SK-N-SH (cell line): ENCODE measurements at places on chromosomes 7 and 10.

DNA sequence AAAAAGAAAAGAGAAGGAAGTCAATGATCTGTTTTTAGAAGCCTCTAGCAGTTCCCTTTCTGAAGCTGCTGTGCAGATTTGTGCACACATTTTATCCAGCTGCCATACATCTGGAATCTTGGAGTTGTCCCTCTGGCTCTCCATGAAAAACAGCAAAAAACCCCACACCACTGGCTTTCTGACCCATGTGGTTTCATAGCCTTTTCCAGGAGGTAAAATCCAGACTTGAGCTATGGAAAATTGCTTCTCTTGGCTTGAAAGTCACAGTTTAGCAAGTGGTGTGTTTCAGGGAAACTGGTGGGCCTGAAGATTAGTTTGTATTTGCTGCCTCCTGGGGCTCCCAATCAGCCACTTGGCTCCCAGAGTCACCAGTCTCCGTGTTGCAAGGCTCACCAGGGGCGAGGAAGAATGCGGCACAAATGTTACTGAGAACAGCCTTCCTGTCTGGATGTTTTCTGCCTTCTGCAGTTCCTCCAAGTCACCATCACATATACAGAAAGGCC, 50.1 kb upstream of the ADRB1 start:
- no peak for DNase-seq
- H3K4me1 ChIP-seq, result no peaks in the 10 kb centered on the region
- H3K27me3 ChIP-seq, result no peaks in the 10 kb centered on the region; the same call in 1 of the 2 replicates
- H3K4me3 ChIP-seq, result no peak overlapping the region
- H3K27ac ChIP-seq, result no peak overlapping the region

DNA sequence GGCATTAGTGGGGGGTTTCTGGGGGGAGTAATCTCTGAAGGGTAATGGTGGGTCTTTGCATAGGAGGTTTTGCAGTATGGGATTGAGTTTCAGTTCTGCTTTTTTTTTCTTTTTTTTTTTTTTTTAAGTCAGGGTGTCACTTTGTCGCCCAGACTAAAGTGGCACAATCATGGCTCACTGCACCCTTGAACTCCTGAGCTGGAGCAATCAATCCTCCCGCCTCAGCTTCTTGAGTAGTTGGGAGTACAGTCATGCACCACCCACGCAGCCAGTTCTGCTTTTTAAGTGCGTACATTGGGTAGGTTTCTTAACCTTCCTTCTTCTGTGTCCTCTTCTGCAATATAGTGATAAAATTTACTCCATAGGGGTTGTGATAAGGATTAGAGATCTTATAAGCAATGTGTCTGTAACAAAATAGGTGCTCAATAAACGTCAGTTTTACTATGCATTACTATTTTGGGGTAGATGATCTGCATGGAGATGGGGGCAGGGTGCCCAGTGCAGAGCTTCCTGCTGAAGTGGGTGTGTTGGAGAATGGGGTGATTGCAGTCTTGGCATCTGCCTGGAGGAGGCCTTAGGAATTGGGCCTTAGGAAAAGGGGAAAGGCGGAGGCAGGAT, 9.6 kb downstream of the KAZALD1 start:
- peaks cover 27% of the 10 kb centered on the region; the same call in 1 of the 2 replicates for H3K27me3 ChIP-seq
- H3K4me1 ChIP-seq, result peaks cover 4% of the 10 kb centered on the region; the same call in 1 of the 2 replicates
- no peak overlapping the region for H3K4me3 ChIP-seq
- DNase-seq, result no peak
- H3K27ac ChIP-seq, result no peak overlapping the region

DNA sequence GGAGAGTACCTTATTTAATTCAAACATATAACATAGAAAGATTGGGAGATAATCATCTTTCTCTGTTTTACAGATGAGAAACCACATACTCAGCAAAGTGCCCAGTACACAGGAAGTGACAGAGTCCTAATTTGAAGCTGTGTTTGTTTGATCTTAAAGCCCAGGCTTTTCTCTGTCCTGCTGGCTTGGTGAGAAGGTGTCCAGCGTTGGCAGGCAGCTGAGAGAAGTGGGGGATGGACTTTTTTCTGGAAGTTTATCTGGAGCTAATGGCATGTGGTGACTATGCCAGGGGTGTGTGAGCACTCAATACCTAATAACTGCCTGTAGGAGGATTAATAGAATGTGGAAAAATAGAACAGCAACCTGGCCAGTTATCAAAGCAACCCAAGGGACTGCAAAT, 60.8 kb downstream of the NPSR1 start:
- no peaks in the 10 kb centered on the region for H3K36me3 ChIP-seq
- peaks cover 46% of the 10 kb centered on the region; the same call in 1 of the 2 replicates for H3K27me3 ChIP-seq
- no peak overlapping the region for H3K4me3 ChIP-seq
- H3K4me1 ChIP-seq, result no peaks in the 10 kb centered on the region
- H3K27ac ChIP-seq, result no peak overlapping the region

- H3K27ac ChIP-seq, result no peak overlapping the region
- no peaks in the 10 kb centered on the region for H3K36me3 ChIP-seq
These were observed 675.4 kb upstream of the AUTS2 start for GRCh38 chr7:68922850-68923249.

DNA sequence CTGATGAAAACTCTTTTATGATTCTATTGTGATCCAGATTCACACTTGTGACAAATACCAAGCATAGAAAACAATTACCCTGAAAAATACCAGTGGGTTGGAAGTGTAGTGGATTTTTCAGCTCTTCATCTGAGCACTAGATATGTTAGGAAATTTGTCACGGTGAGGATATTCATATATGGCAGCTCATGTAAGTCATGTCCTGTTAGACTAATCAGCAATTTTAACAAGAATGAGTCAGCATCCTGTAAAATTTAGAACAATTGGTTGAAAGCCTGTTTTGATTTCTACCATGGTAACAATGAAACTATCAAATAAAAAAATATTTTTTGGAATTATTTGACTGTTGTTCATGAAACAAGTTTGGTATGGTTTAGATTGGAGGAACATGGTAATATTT, 334.3 kb downstream of the CACNA2D1 start:
- H3K27me3 ChIP-seq, result no peaks in the 10 kb centered on the region
- no peaks in the 10 kb centered on the region; the same call in none of the 2 replicates for H3K4me1 ChIP-seq
- peaks cover 2% of the 10 kb centered on the region; the same call in 1 of the 2 replicates for H3K36me3 ChIP-seq
- H3K4me3 ChIP-seq, result no peak overlapping the region

DNA sequence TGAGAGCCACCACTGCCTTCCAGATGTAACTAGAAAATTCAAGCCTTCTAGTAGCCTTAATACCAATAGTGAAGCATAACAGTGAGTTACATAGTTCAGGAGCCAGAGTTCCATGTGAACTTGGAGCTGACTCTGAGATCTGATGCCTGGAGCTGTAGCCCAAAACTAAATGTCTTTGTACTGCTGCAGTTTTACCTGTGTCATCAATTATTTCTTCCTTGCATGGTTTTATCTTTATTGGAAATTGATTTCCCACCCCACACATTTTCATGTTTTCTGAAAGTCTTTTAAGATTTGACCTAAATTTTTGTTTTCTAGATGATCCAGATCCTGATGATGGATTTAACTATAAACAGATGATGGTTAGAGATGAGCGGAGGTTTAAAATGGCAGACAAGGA, 17.0 kb downstream of the OPN1SW start:
- H3K4me3 ChIP-seq, result no peak overlapping the region
- H3K27me3 ChIP-seq, result no peaks in the 10 kb centered on the region
- no peak overlapping the region for H3K27ac ChIP-seq
- DNase-seq, result no peak
- peaks cover 63% of the 10 kb centered on the region for H3K36me3 ChIP-seq

GRCh38 chr7:5780801-5781496, 514 bp downstream of the RNF216 start:
- H3K4me3 ChIP-seq, result peak overlapping the region; percentile 84
- peak overlapping the region; percentile 83 for H3K27ac ChIP-seq

DNA sequence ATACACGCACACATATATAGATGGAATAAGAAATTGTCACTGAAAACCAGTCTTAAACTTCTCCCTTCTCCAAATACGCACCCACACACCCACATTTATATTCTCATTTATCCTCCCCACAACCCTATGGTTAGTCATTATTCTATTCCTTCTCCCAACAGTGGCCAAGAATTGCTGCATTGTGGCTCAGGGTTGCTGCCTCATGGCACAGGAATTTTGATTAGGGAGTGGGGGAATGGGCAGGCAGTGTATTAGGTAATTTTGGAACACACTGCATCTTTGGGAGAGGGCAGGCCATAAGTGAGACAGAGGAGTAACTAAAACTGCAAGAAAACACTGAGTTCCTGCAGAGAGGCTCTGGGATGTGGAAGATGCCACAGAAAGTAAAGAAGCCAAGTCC, 35.7 kb downstream of the NAPEPLD start:
- no peak overlapping the region for H3K4me3 ChIP-seq
- peaks cover 33% of the 10 kb centered on the region for H3K36me3 ChIP-seq
- H3K27ac ChIP-seq, result no peak overlapping the region
- H3K4me1 ChIP-seq, result no peaks in the 10 kb centered on the region

DNA sequence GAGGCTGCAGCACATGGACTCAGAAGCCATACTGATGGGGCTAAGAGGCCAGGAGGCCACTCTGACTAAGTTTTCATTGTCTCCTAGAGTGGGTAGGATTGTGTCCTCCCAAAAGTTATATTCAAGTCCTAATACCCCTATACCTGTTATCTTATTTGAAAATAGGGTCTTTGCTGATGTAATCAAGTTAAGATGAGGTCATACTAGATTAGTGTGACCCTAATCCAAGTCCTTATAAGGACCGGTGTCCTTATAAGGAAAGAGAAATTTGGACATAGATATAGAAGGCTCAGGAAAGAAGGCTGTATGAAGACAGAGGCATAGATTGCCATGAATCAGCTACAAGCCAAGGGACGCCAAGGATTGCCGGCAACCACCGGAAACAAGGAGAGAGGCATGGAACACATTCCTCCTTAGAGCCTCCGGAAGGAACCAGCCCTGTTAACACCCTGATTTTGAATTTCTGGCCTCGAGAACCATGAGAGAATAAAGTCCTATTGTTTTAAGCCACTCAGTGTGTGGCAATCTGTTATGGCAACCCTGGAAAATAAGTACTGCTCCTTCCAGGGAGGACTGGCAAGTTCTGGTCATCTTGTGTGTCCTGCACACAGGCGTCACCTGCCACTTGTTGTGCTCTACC, 157.0 kb downstream of the EMX2 start:
- no peak for DNase-seq
- no peak overlapping the region for H3K4me3 ChIP-seq
- H3K27me3 ChIP-seq, result no peaks in the 10 kb centered on the region
- no peaks in the 10 kb centered on the region for H3K36me3 ChIP-seq

GRCh38 chr7:26250239-26250638, 41.4 kb upstream of the SNX10 start:
- no peak for DNase-seq
- no peaks in the 10 kb centered on the region for H3K36me3 ChIP-seq
- H3K27me3 ChIP-seq, result no peaks in the 10 kb centered on the region; the same call in 1 of the 2 replicates
- H3K27ac ChIP-seq, result no peak overlapping the region
- no peaks in the 10 kb centered on the region for H3K4me1 ChIP-seq
- H3K4me3 ChIP-seq, result no peak overlapping the region

- H3K27ac ChIP-seq, result no peak overlapping the region
- no peak for DNase-seq
- H3K27me3 ChIP-seq, result no peaks in the 10 kb centered on the region
- no peak overlapping the region for H3K4me3 ChIP-seq
- no peaks in the 10 kb centered on the region for H3K4me1 ChIP-seq
These were observed 44.5 kb downstream of the KIF20B start for GRCh38 chr10:89745903-89746302.

- no peak overlapping the region for H3K27ac ChIP-seq
- H3K4me1 ChIP-seq, result peaks cover 3% of the 10 kb centered on the region; the same call in 1 of the 2 replicates
- H3K36me3 ChIP-seq, result no peaks in the 10 kb centered on the region
- H3K27me3 ChIP-seq, result no peaks in the 10 kb centered on the region
- no peak overlapping the region for H3K4me3 ChIP-seq
These were observed 238.0 kb upstream of the INHBA start for GRCh38 chr7:41940760-41941343.

DNA sequence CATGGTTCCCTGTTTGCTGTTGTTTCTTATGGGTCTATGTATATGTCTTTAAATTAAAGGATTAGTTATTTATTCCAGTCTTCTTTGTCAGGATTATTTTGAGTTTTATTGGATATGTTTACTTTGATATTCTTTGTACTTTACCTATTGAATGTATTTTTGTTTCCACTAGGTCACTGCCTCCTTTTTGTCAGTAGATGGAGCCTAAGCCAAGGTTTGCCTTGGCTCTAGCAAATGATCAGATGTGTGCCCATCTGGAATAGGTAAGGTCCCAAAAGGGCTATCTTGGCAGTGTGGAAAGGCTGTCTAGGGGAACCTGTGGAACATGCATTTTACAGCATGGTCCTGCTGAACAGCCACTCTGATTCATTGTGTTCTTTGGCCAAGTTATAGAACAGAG, 337.3 kb upstream of the GHITM start:
- H3K4me3 ChIP-seq, result no peak overlapping the region
- H3K27ac ChIP-seq, result no peak overlapping the region
- H3K27me3 ChIP-seq, result no peaks in the 10 kb centered on the region
- H3K36me3 ChIP-seq, result no peaks in the 10 kb centered on the region

- no peak overlapping the region for H3K27ac ChIP-seq
- no peaks in the 10 kb centered on the region; the same call in 1 of the 2 replicates for H3K4me1 ChIP-seq
- no peak overlapping the region for H3K4me3 ChIP-seq
- no peaks in the 10 kb centered on the region for H3K36me3 ChIP-seq
These were observed 62.9 kb upstream of the FAM180A start for GRCh38 chr7:135811506-135811905.

- no peaks in the 10 kb centered on the region for H3K27me3 ChIP-seq
- H3K4me1 ChIP-seq, result peaks cover 8% of the 10 kb centered on the region
- peak; percentile 30 for DNase-seq
- H3K36me3 ChIP-seq, result no peaks in the 10 kb centered on the region
- H3K27ac ChIP-seq, result no peak overlapping the region; the same call in 1 of the 2 replicates
These were observed 343.1 kb downstream of the BBS9 start for GRCh38 chr7:33472348-33473025.

DNA sequence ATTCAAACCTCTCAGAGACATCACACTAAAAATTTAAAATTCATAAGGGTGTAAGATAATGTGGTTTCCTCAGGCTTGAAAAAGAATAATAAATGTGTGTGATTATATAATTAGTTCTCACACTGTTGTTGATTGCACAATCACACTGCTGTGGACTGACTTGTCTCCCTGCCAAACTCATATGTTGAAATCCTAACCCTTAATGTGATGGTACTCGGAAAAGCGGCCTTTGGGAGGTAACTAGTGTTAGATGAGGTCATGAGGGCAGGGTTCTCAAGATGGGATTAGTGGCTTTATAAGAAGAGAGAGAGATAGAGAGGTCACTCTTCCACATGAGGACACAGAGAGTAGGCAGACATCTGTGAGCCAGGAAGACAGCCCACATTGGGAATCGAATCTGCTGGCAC, 128.5 kb upstream of the COL1A2 start:
- no peak for DNase-seq
- H3K4me1 ChIP-seq, result peaks cover 6% of the 10 kb centered on the region; the same call in 1 of the 2 replicates
- no peak overlapping the region for H3K4me3 ChIP-seq
- H3K27me3 ChIP-seq, result no peaks in the 10 kb centered on the region

GRCh38 chr10:70905071-70906021, 17.0 kb upstream of the PCBD1 start:
- peaks cover 8% of the 10 kb centered on the region; the same call in 1 of the 2 replicates for H3K4me1 ChIP-seq
- H3K27ac ChIP-seq, result no peak overlapping the region
- peak; percentile 42 for DNase-seq
- H3K36me3 ChIP-seq, result no peaks in the 10 kb centered on the region
- H3K27me3 ChIP-seq, result no peaks in the 10 kb centered on the region
